ENCODE measurements at places on chromosomes 12 and 14.

DNA sequence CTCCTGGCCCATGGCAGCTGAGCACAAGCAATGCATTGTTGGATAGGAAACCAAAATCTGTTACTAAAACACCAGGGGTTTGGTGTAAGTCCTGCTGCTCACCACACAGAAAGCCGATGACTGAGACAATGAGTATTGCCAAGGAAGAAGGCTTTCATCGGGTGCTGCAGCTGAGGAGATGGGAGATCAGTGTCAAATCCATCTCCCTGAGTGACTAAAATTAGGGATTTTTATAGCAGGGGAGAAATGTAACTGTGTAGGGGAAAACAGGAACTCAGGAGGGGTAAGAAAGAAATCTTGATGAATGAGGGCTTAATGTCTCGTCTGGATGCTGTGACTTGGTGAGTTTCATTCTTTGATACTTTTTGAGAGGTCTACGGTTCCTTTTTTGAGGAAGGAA is 97.9 kb downstream of the KCNMB4 start:
- DNase-seq: no peak

DNA sequence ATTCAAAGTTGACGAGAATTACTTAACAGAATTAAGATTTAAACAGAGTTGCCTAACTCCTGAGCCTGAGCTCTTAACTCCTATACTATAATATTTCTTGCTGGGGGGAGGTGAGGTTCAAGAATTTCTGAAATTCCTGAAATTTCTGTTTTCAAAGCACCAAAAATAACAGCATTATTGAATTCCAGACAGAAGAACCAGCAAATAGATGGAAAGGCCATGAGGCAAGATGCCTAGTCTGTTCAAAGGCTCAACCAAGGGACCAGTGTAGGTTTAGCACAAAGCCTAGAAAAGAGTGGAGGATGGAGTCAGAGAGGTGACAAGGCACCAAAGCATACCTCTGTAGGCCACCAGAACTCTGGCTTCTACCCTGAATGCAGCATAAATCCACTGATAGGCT is 76.4 kb downstream of the PPP1R12A start:
- no peak for DNase-seq

- DNase-seq: no peak
These were observed 2.8 kb downstream of the KLRC4 start for GRCh38 chr12:10406725-10407124.

- DNase-seq: no peak
These were observed 12.5 kb upstream of the AJUBA start for GRCh38 chr14:22994762-22995275.

GRCh38 chr14:89957791-89958190 is 2.1 kb downstream of the TDP1 start:
- no peak for DNase-seq

DNA sequence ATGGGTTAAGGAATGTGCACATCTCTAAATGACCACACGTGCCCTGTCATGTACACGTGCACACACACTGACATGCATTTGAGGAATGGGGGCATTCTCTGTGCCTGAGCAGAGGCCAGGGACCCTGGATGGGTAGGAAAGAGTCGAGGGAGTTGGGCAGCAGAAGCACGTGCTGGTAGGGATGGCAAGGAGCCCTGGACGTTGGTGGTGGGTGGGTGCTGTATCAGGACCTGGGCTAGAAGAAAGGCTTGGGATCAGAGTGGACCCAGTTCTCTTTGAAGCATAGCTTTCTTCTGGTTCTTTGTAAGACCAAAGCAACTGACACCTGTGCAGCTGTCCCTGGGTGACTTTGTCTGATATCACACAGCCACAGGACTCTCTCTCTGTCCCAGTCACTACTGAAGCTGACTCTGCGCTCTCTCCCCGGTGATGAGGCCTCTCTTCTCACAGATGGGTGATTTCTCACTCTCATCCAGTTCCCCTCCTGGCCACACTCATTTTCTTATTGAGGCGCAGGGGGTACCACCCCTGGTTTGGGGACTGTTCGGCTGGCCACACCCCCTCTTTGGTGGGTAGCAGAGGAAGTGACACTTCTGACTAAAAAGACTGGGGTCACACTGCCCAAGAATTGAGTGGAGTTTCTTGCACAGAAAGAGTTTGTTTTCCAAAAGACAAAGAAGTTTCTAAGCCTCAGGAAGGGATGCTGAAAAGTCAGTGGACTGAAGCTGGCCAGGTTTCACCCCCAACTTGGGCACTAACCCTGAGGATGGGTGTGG is 171.7 kb upstream of the RTL1 start:
- no peak for DNase-seq

DNA sequence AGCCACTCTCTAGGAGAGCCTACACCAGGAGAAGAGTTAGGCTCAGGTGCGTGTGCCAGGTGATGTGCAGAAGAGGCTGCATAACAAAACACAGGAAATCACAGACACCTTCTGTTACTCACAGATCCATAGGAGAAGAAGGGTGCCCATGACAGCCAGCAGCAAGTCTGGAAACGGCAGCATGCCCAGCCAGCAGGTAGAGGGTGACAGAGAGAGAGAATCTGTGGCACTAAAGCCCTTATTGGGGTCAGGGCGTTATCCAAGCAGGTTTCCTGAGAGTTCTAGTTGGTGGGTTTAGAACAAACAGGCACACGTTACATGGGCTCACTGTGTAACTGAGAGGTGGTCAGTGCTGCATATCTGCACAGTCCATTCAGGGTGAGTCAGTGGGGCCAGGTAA is 14.9 kb upstream of the SLC8A3 start:
- DNase-seq: no peak

DNA sequence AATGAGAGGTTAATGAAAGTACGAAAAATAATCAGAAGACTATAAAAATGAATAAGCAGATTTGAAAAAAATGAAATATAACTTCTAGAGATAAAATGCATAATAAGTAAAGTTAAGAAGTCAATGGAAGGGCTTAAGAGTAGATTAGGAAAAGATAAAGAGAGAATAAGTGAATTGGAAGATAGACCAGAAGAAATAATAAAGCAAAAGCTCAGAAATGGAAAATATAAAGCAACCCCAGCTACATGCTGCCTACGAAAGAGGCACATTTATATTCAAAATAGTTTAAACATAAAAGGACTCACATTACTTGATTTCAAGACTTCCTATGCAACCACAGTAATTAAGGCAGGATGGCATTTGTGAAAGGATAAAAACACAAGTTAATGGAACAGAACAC is 19.9 kb downstream of the ZNF605 start:
- no peak for DNase-seq

- no peak for DNase-seq
These were observed 35.6 kb downstream of the DGLUCY start for GRCh38 chr14:91149462-91149861.

GRCh38 chr12:81114226-81114625 is 36.3 kb downstream of the ACSS3 start:
- no peak for DNase-seq

- DNase-seq: no peak
These were observed 28.5 kb downstream of the YARS2 start for GRCh38 chr12:32727237-32727636.

GRCh38 chr14:102826751-102827675 is 49.8 kb downstream of the TRAF3 start:
- DNase-seq: no peak

DNA sequence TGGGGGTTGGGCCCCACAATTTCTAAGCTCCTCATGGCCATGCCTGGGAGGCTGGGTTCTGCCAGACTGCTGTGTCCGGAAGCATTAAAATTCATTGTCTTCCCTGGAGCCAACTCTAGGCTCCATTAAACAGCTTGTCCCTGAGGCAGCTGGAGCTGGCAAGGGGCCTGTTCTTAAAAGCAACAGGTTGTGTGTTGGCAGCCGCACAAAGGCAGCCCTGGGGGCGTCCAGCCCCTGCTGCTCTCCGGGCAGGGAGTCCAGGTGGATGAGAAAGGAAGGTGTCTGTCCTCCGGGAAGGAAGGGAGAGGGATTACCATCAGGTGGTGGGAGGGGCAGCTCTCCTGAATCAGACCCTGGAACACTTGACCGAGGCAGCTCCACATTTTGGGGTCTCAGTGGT is 98.9 kb downstream of the CHST11 start:
- DNase-seq: no peak

- DNase-seq: no peak
These were observed 23.2 kb upstream of the LYZ start for GRCh38 chr12:69324797-69325466.

GRCh38 chr12:44519931-44520330 is 356.2 kb downstream of the NELL2 start:
- no peak for DNase-seq

DNA sequence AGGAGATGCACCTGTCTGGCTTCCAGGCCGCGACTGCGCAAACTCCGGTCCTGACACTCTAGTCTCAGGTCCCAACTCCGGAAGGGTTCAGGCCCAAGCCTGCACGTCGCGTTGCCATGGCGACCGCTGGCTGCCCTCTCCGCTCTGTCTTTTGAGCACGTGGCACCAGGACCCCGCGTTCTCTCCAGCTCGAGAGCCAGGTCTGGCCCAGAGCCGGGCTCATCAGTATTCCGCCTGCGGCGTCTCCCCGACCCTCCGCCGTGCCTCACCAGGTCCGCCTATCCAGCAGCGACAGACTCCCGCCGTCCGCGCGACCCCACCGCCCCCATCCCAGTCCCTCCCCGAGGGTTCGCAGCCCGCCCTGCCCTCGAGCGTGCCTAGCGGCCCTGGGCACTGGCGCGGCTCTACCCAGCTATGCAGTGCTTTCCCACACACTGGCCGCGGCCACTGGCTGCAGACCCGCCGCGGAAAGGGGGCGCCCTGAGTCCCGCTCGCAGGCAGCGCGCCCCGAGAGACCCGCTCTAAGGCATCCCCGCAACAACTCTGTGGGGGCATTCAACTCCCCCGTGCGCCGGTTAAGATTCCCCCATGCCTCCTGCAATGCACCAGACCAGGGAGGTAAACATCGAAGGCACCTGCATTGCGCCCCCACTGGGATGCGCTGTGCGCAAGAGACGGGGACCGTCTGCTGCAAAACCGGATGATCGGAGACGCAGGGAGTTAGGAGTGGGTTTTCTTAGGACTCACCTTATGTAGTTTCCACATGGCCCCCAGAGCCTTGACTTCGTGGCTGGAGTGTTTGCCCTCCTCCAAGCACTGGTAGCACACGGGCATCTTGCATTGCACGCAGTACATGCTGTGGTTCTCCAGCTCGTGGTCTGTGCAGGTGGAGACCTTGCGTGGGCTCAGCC is 1.3 kb downstream of the TRIM9 start:
- DNase-seq: no peak

DNA sequence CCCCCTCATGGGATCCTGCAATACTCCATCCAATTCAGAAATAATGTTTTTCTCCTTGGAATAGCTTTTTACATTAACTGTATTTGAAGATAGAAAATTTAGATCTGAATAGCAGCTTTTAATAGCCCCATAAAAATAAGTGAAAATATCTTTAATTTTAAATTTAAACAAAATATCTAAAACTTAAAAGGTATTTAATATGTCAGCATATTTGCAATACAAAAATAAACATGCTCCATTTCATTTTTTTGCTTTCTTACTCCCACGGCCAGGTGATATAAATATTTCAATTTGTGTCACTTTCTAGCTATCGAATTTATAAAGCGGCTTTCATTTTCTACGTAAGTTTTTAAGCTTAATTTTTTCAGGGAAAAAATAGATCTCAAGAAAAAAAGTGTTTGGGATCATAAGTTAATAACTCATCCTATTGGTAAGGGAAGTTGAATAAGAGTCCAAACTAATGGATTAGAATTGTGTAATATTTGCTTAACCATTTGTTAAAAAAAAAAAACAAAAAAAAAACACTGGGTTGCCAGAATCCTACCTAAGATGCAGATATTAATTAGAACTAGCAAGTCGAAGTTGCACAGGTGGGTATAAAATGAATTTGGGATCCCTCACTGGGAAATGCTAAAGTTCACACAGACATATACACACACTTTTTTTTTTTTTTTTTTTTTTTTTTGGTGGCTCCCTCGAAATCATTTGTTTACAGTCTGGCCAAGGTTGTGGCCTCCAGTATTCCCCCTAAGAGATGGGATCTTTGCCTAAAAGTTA is 47.6 kb downstream of the PPP2R5C start:
- no peak for DNase-seq

DNA sequence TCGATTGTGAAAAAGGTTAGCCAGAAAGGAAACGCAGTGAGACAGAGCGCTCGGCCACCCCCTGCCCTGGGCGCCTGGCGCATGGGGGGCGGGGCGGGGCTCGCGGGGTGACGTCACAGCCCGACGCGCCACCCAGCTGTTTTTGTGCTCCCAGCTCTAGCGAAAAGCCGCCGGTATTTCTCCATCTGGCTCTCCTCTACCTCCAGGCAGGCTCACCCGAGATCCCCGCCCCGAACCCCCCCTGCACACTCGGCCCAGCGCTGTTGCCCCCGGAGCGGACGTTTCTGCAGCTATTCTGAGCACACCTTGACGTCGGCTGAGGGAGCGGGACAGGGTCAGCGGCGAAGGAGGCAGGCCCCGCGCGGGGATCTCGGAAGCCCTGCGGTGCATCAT is at the start of gene GABARAPL1:
Gene GABARAPL1 (plus strand): TSS at position 139 of the 393 bp plus-strand sequence. CDS start 253 bp downstream, at position 392.
- DNase-seq: peak; percentile 73

DNA sequence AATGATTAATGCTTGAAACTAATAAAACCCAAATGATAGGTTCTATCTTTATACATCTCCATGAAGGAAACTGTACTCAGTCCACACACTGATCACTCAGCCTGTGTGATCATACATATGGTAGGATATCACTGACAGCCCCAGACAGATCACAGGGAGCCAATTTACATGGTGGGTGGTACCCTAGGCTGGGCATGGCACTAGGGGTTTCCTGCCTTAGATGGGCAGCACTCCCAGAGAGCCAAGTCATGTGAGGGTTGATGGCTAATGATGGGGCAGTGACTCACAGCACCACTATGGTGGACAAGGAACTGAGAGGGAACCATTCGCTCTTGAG is 89.6 kb upstream of the PTPRR start:
- DNase-seq: no peak

DNA sequence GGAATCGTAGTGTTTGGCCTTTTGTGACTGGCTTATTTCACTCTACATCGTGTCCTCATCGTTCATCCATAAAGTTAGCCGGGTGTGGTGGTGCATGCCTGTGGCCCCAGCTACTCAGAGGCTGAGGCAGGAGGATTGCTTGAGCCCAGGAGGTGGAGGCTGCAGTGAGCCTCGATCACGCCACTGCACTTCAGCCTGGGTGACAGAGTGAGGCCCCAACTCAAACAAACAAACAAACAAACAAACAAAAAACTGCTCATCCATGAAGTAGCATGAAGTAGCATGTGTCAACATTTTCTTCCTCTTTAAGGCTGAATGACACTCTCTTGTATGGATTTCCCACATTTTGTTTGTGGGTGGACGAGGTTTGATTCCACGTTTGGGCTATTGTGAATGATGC is 44.0 kb upstream of the MEG3 start:
- no peak for DNase-seq

- DNase-seq: no peak
These were observed 48.5 kb downstream of the CDC42BPB start for GRCh38 chr14:103008768-103009357.

- no peak for DNase-seq
These were observed 72.0 kb upstream of the DBX2 start for GRCh38 chr12:45122768-45123380.

All from effector memory CD4-positive, alpha-beta T cell (primary cell).